ENCODE measurements at places on chromosomes 4 and X. TPM values are rescaled to one million over a fixed set of nuclear protein-coding genes. Genes with fewer than 3 reads are reported as not detected.

Gene HSD17B13
- under 0.01 TPM for total RNA-seq

Gene PRR32
- total RNA-seq: not detected

Gene CTAG1A
- not detected for total RNA-seq

Gene PDCL2
- total RNA-seq: not detected

Gene FAT4
- total RNA-seq: 7.9 TPM
